ENCODE measurements at places on chromosomes 7 and 10.

DNA sequence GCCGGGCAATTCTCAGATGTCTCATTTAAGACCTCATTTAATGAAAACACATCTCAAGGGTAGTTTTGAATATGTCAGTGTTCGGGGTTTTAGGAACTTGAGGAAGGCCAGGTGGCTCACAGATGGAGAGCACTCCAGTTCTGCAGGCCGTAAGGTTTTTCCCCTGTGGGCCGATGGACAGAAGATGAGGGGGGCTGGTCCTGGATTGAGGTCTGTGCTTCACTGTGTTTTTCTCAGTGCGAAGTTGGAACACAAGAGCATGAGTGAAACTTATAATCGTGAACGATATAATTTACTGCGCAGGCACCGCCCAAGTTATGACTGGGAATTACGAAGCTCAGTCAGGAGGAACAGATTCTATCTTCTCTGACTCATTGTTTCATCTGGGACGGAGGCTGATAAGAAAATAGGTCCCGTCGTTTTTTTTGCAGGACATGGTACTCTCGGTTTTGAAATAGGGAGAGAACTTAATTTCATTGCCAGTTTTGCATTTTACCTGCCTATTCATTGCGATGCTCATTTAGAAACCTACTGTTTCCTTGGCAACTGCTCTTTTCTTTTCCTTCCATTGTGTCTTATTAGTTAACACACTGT lies 591.0 kb upstream of the PFKP start:
- no peak for DNase-seq

- no peak for DNase-seq
These were observed 695.0 kb upstream of the NRP1 start for GRCh38 chr10:34029455-34029854.

DNA sequence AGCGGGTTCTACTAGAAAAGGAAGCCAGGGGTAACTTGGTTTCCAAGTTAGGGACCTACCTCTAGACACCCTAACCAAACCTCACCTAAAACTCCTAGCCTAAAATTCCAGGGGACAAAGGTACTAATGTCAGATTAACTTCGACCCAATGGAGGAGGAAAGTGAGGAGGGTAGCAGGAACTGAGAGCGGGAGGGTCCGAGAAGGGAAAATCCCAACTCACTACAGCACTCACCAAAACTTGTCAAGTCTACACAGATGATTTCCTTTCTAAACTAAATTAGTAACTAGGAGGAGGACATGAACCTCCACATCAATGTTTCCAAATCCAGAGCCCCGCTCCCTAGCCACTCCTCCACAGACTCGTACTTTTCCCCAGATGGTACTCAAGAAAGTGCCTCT lies 22.6 kb downstream of the CHCHD3 start:
- DNase-seq = no peak

GRCh38 chr7:133561396-133561795 lies 308.5 kb downstream of the EXOC4 start:
- no peak for DNase-seq

GRCh38 chr7:93601363-93601762 lies 26.8 kb upstream of the CALCR start:
- no peak for DNase-seq

GRCh38 chr7:28748346-28748745 lies 209.8 kb downstream of the TRIL start:
- no peak for DNase-seq

DNA sequence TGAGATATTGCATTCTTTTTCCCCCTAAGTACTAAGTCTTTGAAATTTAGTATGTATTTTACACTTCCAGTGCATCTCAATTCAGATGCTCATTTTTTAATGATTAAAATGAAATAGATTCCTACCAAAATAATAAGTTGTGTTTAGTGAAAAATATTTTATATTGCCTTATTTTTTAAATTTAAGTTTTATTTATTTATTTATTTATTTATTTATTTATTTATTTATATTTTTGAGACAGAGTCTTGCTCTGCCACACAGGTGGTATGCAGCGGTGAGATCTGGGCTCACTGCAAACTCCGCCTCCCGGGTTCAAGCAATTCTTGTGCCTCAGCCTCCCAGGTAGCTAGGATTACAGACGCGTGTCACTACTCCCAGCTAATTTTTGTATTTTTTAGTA lies 95.5 kb downstream of the RPS24 start:
- no peak for DNase-seq

- DNase-seq = no peak
These were observed 26.8 kb downstream of the DNAJC1 start for GRCh38 chr10:21976739-21977138.

- peak; percentile 89 for DNase-seq
These were observed 57.4 kb downstream of the CHST15 start for GRCh38 chr10:124035928-124036558.

DNA sequence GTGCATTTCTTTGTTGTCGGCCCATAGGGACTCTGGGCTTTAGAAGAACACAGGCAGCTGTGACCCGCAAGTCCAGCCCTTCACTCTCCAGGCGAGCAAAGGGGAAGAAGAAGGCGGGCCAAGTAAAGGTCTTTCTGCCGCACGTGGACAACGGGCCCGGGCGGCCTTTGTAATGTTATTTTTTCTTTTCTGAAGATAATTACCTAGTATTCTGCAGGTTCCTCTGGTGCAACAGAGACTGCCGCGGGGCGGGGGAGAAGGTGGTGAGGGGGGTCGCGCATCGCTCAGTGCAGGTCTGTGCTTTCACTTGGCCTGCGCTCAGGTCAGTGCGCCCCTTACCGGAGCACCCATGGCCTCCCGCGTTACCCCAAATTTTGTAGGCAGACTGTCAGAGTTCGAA lies 7.1 kb upstream of the TBX20 start:
- no peak for DNase-seq

GRCh38 chr7:91582799-91583477 lies 297.6 kb downstream of the MTERF1 start:
- no peak for DNase-seq

- no peak for DNase-seq
These were observed 244.3 kb downstream of the MTERF1 start for GRCh38 chr7:91636129-91636724.

DNA sequence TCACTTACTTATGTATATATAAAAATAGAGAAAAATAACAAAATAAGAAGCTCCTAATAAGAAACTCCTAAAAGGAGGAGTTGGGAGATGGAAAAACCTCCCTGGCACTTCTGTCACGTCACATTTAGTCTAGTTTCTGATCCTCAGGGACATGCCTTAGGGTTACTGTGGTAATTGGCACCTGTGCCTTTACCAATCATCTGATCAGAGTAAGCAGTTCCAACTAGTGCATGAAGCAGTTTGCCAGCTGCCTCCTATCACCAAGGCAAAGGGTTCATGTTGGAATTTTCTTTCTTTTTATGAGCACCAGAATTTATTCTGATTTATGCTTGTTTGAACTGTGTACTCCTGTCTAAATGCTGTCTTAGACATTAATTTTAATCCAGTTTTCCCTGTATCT lies 49.9 kb downstream of the ARL4A start:
- no peak for DNase-seq

GRCh38 chr10:16646181-16647059 lies 124.7 kb upstream of the C1QL3 start:
- no peak for DNase-seq

- DNase-seq = peak; percentile 12
These were observed at the start of gene PRKG1 for GRCh38 chr10:51074238-51075028. Gene PRKG1, plus strand, starts transcription at chr10:51074487.

GRCh38 chr7:2956526-2957368 lies 86.9 kb downstream of the CARD11 start:
- DNase-seq = no peak

DNA sequence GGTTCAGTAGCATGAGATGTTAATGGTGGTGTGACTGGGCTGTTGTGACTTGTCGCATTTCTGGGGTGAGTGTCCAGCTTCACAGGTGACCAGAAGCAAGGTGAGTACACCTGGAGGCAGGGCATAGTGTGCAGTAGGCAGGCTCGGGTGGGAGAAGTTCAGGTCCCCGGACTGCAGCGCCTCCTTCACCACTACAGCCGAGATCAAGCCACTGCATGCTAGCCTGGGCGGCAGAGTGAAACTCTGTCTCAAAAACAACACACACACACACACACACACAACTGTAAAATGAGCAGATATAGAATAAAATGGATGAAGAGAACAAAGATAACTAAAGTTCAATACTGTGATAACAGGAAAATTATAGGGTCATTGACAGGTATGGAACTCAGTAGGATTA lies 11.1 kb upstream of the PARD3 start:
- no peak for DNase-seq

GRCh38 chr10:30092151-30092790 lies 32.9 kb upstream of the JCAD start:
- no peak for DNase-seq

- DNase-seq = no peak
These were observed 68.0 kb downstream of the CXCL12 start for GRCh38 chr10:44316922-44317215.

- DNase-seq = no peak
These were observed 25.2 kb downstream of the SMNDC1 start for GRCh38 chr10:110279407-110279986.

- DNase-seq = peak; percentile 28
These were observed 136.4 kb upstream of the FGFR2 start for GRCh38 chr10:121734589-121735045.

DNA sequence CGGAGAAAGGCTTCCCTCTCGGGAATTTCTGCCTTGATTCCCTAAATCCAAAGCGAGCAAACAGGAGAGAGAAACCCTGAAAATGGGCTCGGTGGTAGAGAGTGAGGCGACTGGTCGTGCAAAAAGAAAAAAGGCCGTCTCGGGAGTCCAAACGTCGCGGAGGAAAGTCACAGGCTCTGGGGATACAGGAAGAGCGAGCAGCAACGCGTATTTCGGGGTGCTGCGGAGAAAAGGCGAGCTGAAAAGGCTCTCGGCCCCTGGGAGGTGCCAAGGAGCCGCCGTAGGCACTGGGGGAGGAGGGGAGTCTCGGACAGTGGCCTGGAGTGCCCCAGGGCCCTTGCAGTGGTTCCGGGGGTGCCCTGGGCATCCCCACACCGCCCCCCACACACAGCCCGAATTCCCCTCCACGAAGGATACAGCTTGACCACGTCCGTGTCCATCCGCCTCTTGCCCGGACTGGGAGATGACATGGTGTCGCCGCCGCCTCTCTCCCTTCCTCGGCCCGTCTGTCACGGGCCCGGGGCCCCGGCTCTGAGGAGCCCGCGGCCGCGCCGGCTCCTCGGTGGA lies 591 bp downstream of the UBE2H start:
- no peak for DNase-seq

DNA sequence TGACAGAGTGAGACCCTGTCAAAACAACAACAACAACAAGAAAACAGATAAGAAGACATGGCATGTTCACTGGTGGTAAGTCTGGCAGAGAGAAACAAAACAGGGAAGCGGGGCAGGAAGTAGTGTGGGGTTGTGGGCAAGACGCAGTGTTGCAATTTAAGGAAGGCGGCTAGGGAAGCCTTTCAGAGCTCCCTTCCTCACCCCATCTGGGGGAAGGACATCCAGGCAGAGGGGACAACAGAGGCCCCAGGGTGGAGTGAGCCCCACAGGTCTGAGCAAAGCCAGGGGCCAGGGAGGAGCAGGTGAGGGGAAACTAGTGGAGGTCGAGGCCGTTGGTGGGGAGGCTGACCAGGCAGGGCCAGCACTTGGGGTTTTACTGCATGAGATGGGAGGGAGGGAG lies 16.8 kb downstream of the LAT2 start:
- DNase-seq = no peak

DNA sequence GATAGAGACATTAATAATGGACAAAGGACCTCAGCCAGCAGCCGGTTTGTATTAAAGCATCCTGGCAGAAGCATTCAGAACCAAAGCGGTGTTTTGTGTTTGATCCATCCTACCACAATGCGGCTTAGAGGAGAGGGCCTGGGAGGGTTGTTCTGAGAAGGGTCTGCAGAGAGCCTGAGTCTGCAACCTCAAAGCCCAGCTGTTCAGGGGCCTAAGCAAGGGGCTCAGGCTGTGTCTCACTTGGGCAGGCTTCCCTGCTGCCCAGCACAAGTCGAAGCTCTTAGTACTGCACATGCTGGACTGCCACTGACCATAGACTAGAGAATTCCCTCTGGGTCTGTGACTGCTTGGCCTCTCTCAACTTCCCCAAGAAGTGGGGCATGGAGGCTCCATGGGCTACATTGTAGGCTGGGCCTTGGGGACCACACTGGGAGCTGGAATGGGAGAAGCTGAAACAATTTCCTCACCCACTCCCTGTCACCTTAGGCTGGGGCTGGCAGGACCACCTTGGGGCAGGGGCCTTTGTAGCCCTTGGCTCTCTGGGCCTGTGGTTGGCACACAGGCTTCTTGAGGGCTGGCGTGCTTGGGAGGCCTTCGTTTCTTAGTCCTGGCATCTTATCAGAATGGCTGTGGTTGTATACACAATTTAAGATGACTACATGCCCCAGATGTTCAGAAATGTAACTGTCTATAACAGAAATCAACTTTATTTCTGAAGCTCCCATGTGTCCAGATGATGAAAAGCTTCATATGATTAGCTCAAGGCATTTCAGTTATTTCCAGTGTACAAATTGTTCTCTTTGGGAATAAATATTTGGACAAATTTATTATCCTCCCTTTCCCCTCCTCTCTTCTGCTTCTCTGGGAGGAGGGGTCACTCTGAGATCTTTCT lies 44.5 kb downstream of the LRRC18 start:
- no peak for DNase-seq

DNA sequence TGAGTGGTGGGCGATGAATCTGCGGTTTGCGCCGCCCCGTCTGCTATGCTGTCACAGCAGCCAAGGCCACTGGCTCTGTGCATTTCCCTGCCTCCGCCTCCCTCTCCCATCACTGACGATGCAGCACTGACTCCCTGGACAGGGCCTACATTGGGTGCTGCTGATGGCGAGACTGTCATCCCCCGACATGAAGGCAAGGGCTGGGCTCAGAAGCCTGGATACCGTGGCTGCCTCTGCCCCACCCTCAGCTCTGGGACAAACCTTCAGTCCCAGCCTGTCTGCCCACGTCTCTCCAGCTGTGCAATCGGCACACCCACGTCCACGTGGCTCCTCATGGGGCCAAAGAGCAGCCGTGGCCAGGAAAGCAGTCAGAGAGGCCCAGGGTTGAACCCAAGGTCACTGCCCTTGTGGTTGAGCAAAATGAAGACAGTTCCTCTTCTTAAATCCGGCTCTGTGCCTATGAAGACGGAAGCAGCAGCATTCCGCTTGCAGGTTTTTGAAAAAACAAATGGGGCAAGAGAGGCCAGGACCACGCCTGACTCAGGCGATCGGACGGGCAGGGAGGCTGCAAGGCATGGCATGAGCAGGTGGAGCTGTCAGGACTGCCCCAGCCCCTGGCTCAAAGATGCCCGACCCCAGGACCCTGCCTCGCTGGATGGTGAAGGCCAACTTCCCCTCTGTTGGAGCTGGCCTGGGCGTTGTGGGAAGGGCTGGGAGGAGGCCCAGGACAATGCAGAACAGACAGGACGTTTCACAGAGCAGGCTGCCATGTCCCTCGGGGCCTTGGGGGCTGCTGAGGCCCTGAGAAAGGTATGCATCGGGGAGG lies 517.5 kb downstream of the DNAJB6 start:
- no peak for DNase-seq

GRCh38 chr7:55464422-55464821 lies 99.3 kb downstream of the LANCL2 start:
- no peak for DNase-seq

GRCh38 chr10:80701706-80702105 lies 164.0 kb downstream of the SH2D4B start:
- no peak for DNase-seq

- no peak for DNase-seq
These were observed 29.7 kb downstream of the NUP42 start for GRCh38 chr7:23211589-23211988.

Data from GM12891 (cell line).